EH (cell line): ENCODE measurements at places on chromosomes 5 and 9.

DNA sequence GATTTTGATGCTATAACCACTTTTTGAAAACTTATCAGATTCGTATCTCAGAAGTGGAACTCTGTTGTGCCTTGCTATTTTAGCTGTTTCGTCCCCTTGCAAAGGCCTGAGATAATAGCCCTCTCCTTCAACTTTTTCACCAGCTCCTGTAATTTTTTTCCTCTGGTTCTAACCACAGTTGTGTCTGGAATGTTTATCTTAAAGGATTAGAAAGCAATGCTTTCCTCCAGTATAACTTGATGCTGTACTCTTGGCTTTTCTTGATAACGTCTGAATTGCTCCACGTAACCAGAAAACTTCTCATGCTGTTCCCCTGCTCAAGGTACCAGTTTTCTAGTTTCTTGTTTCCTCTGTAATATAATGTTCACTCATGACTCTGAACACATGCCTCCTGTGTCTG lies 209.4 kb downstream of the DTWD2 start:
- DNase-seq: peak; percentile 1

DNA sequence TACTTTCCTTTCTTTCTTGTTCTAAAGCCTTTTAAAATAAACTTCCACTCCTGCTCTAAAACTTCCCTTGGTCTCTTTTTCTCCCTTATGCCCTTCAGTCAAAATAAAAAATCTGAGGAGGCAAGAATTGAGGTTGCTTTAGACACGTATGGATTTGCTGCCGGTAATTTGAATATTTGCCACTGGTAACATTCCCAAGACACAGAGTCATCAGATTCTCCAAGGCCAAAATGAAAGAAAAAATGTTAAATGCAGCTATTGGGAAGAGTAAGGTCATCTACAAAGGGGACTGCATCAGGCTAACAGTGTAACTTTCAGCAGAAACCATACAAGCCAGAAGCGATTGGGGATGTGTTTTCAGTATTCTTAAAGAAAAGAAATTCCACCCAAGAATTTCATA lies 311.1 kb downstream of the CDH18 start:
- DNase-seq: peak; percentile 1

GRCh38 chr5:2135354-2135753 lies 252.6 kb upstream of the IRX4 start:
- DNase-seq: no peak

DNA sequence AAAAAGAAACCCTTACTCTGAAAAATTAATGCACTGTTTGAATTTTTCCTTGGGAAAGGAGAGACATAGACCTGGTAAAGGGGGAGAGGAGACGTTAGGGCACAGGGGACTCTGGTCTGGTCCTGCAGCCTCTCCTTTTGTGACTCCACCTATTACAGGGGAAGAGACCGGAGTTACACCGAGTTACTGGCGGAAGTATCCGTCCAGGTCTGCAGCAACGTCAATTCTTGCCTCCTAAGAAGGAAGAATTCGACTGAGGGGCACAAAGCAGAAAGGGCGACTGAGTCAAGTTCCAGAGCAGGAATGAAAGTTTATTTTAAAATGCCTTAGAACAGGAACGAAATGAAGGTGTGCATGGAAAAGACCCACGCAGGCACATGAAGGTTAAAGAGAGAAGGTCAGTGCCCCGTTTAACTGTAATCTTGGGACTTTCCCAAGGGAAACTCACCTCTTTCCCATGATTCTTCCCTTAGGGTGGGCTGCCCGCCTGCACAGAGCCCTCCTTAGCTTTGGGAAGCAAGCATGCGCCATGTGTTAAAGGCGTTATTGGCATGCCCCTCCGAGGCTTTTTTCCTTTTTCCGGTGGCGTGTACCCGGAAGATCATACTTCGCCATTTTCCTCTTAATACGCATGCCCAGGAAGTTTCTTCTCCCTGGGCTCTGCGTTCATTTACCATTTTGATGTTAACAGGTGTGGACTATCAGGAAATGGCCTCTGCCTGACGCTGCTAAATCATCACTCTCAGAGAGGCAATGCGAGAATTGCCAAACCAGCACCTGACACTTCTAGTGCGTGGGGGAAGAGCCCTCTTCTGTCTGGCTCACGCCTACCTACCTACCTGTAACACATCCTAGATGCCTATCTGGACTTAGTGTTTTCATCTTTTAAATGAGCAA lies 409.6 kb upstream of the PAPPA start:
- no peak for DNase-seq

- no peak for DNase-seq
Observed at GRCh38 chr5:67793966-67794365, 421.6 kb upstream of the PIK3R1 start.

DNA sequence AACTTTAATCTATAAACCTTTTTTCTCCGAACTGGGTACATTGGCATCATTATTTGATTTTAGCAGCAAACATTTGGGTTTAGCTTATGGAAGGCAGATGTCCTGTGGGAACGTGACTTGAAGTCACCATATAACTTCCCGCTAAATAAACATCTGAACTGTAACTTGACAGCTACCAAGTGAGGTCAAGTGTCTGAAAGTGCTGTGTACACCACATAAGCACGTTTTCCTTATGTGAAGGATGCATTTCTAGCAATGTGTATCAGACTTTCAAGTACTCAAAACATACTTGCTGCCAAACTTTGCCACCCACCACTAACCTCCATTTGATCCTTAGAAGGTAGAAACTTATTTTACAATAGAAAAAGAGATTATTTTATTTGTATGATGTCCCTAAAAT lies 35.7 kb downstream of the SLC1A3 start:
- DNase-seq: no peak

DNA sequence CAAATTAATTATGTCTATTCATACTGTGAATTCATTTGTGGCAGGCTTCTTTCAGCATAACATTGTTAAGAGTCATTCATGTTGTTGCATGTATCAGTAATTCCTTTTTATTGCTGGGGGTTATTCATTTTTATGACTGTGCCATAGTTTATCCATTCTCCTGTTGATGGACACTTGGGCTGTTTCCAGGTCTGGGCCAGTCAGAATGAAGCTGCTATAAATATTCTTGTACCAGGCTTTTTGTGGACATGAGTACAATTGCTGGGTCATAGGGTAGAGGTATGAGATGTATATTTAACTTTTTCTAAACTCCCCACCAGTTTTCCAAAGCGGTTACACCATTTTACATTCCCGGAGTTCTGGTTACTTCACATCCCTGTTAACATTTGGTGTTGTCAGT lies 13.6 kb downstream of the PRPF4 start:
- DNase-seq: no peak

DNA sequence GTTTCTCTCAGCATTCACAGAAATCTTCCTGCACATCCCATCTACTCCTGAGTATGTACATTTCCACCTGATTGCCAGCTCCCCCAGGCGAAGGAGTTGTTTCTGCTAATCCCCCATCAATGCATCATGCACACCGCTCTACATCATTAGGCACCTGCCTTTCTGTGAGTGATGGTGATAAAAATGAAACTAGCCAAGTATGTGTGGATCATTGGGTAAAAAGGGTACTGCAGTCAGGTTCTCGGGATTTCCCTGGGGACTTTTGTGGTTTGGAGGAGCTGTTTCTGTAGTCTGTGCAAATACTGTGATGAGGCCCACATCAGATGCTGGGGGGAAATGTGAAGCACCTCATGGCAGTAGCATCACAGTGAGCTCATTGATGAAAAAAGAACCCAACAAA lies 30.4 kb downstream of the CAMK4 start:
- no peak for DNase-seq

- no peak for DNase-seq
Observed at GRCh38 chr9:108333530-108333983, 522.2 kb downstream of the ACTL7B start.

DNA sequence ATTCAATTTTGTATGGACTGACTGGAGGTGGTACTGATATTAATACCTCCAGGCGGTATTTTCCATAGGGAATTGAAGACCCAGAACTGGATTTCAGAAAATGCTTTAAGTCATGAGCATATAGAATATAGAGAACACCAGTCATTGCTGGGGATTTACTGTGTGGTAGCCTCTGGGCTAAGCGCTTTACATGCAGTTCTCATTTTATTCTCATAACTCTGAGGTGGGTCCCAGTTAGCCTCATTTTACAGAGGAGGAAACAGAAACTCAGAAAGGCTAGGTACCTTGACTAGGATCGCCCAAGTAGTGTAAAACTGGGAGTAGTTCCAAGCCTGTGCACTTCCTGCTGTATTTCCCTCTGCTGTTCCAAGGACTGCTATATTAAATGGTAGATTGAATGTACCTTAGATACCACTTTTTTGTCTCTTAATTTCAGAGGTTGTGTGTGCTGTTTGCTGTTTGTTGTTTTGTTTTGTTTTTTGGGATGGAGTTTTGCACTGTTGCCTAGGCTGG lies 13.8 kb downstream of the SLC44A1 start:
- DNase-seq: no peak

DNA sequence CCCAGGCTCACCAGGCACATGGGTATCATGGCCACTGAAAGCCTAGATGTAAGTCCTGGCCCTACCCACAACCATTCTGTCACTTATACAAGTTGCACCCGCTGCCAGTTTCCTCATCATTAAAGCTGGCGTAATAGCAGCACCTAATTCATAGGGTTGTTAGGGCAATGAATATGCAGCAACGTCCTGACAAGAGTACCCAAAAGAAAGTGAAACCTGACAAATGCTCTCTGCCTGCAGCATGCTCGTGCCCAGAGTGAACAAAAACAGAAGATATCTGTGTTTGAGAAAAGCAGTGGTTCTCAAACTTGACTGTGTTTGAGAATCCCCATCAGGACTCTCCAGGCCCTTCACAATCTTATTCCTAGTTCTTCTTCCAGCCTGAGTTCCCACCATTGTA lies 632.4 kb downstream of the SEMA5A start:
- DNase-seq: no peak

DNA sequence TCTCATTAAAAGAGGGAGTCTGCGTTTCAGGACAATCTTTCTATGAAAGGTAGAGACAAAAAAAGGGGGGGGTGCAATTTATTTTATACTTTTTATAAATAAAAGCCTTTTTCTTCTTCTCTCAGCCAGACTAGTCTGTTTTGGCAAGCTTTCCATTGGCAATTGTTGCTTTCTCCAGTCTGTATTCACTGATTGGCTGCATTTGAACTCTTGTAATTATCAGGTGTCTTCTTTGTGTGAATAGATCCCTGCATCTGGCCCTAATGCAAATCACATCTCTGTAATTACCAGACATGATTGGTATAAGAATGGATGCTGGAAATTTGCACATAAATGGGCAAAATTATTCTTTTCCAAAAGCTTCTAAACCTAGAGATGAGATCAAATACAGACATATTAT lies 7.6 kb upstream of the EQTN start:
- no peak for DNase-seq

- DNase-seq: no peak
Observed at GRCh38 chr5:39328731-39329130, 35.6 kb downstream of the C9 start.

DNA sequence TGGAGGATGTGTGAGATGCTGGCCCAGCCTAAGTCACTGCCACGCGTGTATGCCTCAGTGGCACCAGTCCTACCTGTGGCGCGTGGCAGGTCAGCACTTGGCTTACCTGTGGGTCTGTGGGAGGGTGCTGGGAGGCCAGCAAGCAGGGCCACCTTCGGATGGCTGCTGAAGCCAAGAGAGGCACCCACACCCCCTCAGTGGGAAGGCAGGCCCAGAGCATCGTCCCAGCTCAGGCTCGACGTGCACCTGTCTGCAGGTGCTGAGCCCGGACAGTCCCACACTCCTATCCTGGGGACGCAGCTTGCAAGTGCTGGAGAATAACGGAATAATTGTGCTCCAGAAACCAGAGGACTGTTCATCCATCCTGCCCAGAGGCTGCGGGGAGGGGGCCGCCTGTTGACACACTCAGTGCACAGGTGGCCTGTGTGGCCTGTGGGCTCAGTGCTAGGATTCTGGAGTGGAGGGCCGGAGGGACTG lies 24.0 kb downstream of the NKD2 start:
- no peak for DNase-seq

DNA sequence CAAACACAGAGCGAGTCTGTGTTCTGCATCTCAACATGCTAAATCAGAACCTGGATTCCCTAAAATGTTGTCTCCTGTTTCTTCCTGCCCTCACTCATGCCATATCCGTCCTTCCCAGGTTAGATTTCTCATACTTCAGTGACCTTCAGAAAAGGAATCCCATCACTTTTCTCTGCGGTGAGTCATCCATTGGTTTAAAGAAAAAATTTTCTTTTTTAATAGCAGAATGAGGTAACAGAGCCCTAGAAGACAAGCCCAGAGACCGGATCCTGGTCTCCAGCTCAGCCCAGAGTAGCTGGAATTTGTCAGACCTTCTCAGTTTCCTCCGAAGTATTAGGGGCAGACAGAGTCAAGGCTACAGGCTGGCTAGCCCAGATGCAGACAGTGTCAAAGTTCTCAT lies 143.2 kb upstream of the DMRT1 start:
- DNase-seq: peak; percentile 81

DNA sequence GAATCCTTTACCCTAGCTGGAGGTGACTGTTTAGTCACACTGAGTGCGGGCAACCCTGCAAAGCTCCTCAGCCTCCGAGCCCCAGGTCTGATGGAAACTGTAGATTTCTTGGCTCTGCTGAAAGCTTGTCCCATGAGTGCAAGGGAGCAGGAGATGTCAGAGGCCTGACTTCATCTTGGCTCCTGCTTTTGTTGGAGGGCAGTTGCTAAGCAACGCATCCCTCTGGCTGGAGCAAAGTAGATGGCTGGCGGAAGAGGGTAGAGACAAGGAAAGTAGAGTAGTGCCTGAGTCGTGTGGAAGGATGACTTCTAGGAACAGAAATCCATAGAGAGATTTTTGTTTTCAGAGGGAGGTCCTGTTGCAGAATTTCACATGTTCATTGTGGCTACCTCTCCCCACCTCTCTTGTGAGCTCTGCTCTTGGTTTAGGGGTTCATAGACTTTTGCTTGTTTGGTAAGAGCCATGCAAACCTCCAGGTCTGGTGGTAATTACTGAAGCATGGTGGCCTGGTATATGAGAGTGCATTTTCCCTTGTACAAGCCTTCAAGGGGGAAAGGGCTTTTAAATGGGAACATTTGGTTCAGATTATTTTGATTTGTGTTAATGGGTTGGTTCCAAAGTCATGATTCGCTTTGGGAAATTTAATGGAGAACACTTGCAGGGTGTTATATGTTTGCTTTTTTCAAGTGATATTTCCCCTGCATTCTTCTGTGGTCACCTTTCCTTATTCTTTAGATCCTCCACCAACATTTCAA lies 71.5 kb downstream of the ARHGAP26 start:
- peak; percentile 76 for DNase-seq

GRCh38 chr9:137772281-137772873 lies 105.2 kb upstream of the CACNA1B start:
- peak; percentile 7 for DNase-seq
